ENCODE measurements at places on chromosomes 16 and 17.

DNA sequence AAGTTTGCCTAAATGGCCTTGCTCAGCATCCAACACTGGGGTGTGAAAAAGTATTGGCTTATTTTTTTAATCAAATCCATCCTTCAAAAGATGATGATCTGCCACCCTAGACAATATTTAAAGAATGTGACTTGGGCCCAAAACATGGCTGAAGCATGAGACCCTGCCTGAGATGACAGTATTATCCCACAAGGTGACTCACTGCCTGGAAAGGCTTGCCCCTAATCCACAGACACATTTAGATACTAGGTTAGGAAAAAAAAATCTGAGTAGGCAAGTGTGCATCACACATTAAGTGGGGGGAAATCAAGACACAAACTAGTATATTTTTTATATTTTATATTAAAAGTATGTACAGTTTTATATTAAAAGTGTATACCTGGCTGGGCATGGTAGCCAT is 38.4 kb downstream of the TOM1L2 start:
- no peak for DNase-seq

DNA sequence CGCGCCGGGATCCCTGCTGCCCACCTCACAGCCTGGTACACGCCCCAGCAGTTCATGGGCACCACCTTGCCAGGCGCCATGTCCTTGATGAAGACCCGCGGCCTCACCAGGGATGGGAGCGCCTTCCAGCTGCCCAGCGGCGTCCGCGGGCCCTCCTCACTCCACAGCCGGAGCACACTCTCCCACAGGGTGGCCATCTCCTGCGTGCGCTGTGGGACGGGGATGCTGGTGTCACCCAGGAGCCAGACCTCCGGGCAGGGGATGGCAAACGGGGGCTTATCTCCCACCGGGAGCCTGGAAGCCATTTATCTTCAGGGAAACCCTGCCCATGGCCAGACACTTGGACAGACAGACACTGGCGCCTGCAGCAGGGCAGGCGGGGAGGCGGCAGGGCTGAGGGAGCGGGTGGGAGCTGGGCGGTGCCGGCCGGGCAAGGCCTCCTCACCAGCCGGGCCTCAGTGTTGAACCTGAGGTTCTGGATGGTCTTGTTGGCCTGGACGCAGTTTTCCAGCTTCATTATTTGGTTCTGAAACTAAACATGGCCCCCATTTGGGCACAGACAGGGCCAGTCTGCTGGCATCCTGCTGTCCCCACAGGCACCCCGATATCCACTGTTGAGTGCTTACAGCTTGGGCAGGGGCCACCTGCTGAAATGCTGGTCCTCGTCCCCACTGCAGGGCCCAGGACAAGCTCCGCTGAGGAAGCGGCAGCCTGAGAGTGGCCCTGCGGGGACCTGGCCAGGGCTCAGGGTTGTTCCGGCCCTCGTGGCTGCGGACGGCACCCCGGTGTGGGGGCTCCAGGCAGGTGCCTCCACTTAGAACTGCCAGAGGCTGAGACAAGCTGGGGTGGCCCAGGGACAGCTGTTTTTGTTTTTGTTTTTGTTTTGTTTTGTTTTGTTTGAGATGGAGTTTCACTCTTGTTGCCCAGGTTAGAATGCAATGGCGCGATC is 4.0 kb downstream of the PERCC1 start:
- no peak for DNase-seq

- no peak for DNase-seq
Measured at GRCh38 chr17:4902540-4902939, 358 bp downstream of the CHRNE start.

DNA sequence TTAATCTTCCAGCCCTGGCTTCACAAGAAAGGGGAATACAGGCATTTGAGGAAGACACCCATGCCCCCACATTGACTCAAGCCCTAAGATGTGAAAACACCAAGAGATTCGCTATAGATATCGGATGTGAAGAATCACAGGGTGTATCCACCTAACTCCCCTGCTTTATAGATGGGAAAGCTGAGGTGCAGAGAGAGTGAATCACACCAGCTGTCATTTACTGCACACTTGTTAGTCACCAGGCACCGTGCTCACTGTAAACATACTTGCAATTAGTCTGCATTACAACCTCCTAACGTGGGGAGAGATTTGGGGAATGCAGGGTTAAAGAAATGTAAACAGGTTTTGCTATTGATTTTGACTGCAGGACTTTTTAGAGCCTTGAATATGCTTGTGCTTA is 325.5 kb downstream of the C16orf95 start:
- DNase-seq: no peak

DNA sequence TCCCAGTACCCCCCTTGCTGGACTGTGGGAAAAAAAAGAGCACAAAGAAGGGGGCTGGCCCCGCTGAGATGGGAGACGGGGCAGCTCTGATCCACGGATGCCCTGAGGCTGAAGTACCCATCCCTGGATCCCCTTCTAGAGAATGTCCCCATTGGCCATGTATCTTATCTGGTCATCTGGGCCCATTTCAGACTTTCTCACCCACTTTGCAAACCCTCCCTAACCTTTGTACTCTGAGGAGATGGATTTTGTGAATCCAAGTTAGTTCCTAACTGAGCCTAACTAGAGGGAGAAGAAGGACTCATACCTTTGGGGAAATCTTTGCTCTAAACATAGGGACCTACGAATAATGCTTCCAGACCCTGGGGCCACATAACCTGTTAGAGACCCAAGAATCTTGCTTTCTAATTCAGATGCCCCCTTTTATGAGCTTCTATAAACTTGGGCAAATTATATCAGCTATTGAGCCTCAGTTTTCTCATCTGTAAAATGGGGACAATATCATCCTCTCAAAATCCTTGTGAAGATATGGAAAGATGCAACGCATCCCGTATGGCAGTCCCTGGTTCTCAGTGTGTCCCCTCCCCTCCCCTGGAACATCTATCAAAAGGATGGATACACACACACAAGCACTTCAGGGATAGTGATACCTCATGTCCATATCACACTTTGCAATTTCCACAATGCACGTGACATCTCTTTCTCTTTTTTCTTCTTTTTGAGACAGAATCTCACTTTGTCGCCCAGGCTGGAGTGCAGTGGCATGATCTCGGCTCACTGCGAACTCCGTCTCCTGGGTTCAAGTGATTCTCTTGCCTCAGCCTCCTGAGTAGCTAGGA is 16.8 kb upstream of the FZD2 start:
- no peak for DNase-seq

- DNase-seq: no peak
Measured at GRCh38 chr17:1639549-1640180, 5.9 kb downstream of the SCARF1 start.

DNA sequence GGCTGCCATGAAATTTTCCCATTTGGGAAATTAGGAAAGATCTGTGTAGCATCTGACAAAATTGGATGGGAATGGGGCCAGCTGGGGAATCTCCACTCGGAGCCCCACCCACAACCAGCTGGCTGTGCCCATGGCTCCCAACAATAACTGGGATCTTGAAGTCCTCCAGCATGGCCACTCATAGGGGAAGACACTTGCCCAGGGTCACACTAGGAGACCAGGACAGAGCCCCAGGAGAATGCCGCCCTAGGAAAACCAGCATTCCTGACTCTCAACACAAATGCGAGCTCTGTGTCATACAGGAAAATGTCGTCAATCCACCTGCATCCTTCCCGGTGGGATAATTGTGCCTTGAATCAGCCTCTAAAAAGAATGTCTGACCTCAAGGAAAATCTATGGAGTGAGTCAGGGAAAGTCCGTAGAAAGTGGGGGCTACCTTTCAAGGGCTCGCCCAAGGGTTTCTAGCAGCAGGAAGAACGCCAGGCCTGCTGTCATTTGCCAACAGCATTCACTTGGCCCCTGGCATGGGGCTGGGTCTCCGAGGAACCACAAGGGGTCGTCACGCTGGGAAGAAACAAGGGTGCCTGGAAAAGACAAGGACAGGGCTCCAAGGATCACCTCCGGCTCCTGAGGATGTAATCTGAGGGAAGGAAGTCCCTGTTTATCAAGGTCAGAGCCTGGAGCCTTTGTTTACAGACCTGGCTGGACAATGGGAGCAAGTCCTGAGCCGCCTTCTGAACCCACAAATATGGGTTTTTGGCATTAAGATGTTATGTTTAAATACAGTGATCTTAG is 15.9 kb downstream of the CDH5 start:
- no peak for DNase-seq

All from HT-29 (cell line).